Small intestine (tissue), 16 donors: ENCODE measurements at places on chromosomes 11 and 22.

DNA sequence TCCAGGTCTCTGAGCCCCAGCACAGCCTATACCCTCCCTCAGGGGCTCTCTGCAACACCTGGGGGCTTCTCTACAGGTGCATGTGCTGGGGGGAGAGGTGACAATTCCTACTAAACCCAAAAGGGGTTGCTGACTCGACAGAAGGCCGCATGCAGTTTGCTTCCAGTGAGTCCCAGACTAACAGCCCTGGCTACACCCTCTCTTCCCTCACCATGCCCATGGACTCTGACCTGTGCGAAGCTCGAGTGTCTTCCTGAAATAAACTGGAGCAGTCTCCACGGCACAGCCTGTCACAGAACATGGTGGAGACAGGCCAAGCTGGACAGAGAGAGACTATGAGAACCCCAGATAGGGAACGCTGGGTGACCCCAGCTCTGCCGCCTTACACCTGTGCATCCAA lies 16.6 kb downstream of the PLEKHA7 start:
- DNase-seq: peak; percentile 97
- H3K4me1 ChIP-seq: peaks cover 24% of the 10 kb centered on the region
- no peak overlapping the region for H3K4me3 ChIP-seq
- peaks cover 3% of the 10 kb centered on the region for H3K36me3 ChIP-seq
- peak overlapping the region; percentile 90 for H3K27ac ChIP-seq

DNA sequence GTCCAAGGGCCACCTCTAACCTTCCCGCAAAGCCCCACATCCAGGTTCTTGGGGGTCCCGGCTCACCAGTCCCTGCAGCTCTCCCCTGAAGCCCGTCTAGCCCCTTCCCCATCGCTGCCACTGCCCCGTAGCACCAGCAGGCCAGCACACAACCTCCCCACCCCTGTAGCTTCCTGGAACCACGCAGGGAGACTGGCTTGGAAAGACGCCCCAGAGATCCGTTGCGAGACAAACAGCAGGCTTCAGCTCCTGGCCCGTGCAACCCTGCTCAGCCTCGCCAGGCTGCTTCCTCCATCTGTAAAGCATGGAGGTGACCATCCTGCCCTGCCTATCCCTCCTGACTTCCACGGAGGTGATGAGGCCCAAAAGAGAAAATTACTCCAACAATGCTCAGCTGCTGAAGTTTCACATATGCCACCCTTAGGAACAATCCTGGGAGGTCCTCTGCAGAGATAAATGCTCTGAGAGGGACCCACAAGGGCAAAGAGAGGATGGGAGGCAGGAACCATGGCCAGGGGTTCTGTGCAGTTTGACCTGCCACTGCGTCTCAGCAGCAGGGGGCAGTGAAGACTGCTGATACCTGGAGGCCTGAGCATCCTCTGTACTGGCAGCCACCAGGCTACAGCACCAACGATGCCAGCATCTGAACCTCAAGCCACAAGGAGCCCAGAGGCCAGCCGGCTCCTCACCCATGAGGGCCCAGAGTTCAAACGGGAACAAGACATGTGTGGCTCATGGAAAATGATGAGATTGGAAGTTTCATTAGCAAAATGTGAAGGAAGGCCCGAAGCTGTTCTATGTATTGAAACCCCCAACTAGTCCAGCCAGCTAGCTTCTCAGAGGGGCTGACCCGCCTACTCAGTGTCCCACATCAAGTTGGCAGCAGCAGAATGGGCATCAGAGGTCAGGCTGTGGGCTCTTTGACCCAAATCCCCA lies 16.1 kb downstream of the DGCR2 start:
- peaks cover 11% of the 10 kb centered on the region for H3K4me1 ChIP-seq
- H3K27ac ChIP-seq: no peak overlapping the region
- H3K4me3 ChIP-seq: no peak overlapping the region
- DNase-seq: no peak

- no peaks in the 10 kb centered on the region for H3K27me3 ChIP-seq
- no peak for DNase-seq
- no peak overlapping the region for H3K4me3 ChIP-seq
- no peaks in the 10 kb centered on the region for H3K4me1 ChIP-seq
- H3K27ac ChIP-seq: no peak overlapping the region
Observed at GRCh38 chr11:87712802-87713202, 462.4 kb downstream of the RAB38 start.

- DNase-seq: no peak
- no peaks in the 10 kb centered on the region for H3K27me3 ChIP-seq
- H3K4me1 ChIP-seq: peaks cover 1% of the 10 kb centered on the region
- no peaks in the 10 kb centered on the region for H3K36me3 ChIP-seq
- H3K4me3 ChIP-seq: no peak overlapping the region
- H3K27ac ChIP-seq: no peak overlapping the region
Observed at GRCh38 chr11:36455658-36456111, 54.4 kb downstream of the TRAF6 start.

- peak; percentile 33 for DNase-seq
- H3K4me3 ChIP-seq: no peak overlapping the region
- H3K4me1 ChIP-seq: no peaks in the 10 kb centered on the region
- H3K36me3 ChIP-seq: peaks cover 92% of the 10 kb centered on the region
- no peaks in the 10 kb centered on the region for H3K27me3 ChIP-seq
Observed at GRCh38 chr22:20569059-20570058, 61.9 kb downstream of the MED15 start.

DNA sequence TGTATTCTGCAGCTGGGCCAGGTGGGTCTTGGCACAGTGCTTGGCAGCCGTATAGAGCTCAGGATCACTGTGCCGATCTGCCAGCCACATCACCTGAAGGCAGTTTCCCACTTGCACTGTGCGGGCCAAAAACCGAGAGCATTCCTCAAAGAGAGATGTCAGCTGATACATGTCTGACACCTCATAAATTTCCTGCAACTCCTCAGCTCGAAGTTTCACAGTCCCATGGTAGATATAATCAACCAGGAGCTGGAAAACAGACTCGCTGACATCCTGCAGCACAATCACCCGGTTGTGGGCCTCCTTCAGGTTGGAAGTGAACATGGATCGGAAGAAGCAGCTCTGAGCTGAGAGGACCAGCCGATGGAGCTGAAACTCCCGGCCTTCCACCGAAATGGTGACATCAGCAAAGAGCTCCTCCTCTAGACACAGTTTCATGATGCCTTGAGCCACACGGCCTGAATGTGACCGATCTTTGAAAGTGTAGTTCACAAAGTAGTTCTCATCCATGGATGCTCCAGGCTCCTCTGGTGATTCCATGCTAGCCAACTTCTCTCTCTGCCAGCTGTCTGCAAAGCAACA lies 1.2 kb downstream of the KBTBD4 start:
- no peaks in the 10 kb centered on the region for H3K4me1 ChIP-seq
- H3K27me3 ChIP-seq: no peaks in the 10 kb centered on the region
- no peak overlapping the region for H3K4me3 ChIP-seq
- no peak overlapping the region for H3K27ac ChIP-seq
- H3K36me3 ChIP-seq: peaks cover 18% of the 10 kb centered on the region

GRCh38 chr11:5749836-5750235 lies 4.2 kb upstream of the OR52N4 start:
- no peaks in the 10 kb centered on the region for H3K27me3 ChIP-seq
- DNase-seq: no peak
- H3K36me3 ChIP-seq: no peaks in the 10 kb centered on the region
- no peaks in the 10 kb centered on the region for H3K4me1 ChIP-seq
- H3K4me3 ChIP-seq: no peak overlapping the region
- H3K27ac ChIP-seq: no peak overlapping the region

DNA sequence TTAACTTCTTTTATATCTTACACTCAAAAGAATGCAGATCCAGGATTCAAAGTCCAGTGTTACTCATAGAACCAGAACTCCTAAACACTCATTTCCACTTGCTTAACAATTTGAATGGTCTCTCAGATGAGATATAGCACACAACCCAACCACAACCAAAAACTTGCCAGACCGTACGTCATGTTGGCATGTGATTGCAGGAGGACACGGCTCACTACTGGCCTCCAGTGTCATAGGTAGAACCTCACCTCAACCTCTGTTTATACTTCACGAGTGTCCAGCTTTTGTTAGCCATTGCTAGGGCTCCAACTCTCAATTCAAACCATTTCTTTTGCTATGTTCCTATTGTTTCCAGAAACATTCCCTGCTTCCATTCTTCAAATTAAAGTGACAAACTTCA lies 58.5 kb upstream of the PDGFD start:
- no peak overlapping the region for H3K4me3 ChIP-seq
- DNase-seq: no peak

GRCh38 chr22:46791201-46791731 lies 28.8 kb downstream of the TBC1D22A start:
- H3K4me1 ChIP-seq: no peaks in the 10 kb centered on the region
- no peak overlapping the region for H3K4me3 ChIP-seq
- peak overlapping the region; percentile 79 for H3K27ac ChIP-seq
- DNase-seq: no peak
- H3K36me3 ChIP-seq: peaks cover 9% of the 10 kb centered on the region

- H3K36me3 ChIP-seq: no peaks in the 10 kb centered on the region
- H3K4me1 ChIP-seq: no peaks in the 10 kb centered on the region
- DNase-seq: no peak
- H3K4me3 ChIP-seq: no peak overlapping the region
Observed at GRCh38 chr11:30853439-30853838, 267.3 kb upstream of the MPPED2 start.

GRCh38 chr22:19396561-19396933 lies 35.0 kb downstream of the HIRA start:
- no peak overlapping the region for H3K4me3 ChIP-seq
- H3K36me3 ChIP-seq: peaks cover 73% of the 10 kb centered on the region
- no peak overlapping the region for H3K27ac ChIP-seq
- no peaks in the 10 kb centered on the region for H3K27me3 ChIP-seq
- DNase-seq: no peak

DNA sequence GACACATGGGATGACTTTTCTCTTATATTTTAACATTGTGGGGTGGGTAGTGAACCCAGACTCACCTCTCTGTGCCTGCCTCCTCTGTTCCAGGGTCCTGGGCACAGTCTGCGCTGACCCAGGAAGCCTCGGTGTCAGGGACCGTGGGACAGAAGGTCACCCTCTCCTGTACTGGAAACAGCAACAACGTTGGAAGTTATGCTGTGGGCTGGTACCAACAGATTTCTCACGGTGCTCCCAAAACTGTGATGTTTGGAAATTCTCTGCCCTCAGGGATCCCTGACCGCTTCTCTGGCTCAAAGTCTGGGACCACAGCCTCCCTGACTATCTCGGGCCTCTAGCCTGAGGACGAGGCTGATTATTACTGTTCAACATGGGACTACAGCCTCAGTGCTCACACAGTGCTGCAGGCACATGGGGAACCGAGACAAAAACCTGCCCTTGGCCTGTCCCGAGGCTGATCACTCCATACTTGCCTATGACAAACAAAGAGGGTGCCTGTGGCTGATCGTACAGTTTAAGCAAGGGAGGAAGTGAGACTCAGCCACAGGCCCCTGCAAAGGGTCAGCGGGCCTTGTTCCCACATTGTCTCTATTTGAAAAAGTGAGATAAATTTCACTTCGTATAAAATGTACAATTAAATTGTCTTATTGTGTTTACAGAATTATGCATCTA lies 43.7 kb upstream of the TOP3B start:
- DNase-seq: no peak
- no peak overlapping the region for H3K27ac ChIP-seq
- H3K4me1 ChIP-seq: no peaks in the 10 kb centered on the region
- H3K4me3 ChIP-seq: no peak overlapping the region
- H3K27me3 ChIP-seq: peaks cover 3% of the 10 kb centered on the region

DNA sequence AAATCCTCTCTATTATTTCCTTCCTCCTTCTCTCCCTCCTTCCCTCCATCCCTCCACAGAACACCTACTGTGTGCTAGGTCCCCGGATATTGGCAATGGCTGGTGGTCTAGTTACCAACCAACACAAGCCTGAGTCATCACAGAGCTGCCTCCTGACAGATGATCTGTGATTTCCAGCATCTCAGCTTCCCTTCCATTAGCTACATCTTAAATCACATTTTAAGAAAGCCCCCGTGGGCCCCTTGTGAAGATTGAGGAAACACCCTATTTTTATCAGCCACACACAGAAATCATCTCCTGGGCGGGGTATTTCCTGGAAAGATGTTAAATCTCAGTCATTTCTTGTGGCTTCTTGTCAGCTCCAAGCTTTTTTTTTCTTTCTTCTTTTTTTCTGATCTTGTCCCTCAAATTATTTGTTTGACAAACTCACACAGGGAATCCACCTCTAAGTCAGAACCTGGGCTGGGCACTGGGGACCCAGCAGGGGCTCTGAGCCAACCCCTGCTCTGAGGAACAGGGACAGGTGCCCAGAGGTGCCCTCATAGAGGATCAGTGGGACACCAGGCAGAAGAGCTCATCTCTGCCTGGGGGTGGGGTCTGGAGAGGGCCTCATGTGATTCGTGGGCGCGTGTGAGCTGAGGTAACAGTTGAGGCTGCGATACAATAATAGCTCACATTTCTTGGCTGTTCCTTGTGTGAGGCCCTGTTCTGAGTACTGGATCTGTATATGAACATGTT lies 42.4 kb downstream of the CACNA1I start:
- H3K27ac ChIP-seq: no peak overlapping the region
- H3K4me1 ChIP-seq: no peaks in the 10 kb centered on the region
- no peaks in the 10 kb centered on the region for H3K36me3 ChIP-seq
- no peak overlapping the region for H3K4me3 ChIP-seq

DNA sequence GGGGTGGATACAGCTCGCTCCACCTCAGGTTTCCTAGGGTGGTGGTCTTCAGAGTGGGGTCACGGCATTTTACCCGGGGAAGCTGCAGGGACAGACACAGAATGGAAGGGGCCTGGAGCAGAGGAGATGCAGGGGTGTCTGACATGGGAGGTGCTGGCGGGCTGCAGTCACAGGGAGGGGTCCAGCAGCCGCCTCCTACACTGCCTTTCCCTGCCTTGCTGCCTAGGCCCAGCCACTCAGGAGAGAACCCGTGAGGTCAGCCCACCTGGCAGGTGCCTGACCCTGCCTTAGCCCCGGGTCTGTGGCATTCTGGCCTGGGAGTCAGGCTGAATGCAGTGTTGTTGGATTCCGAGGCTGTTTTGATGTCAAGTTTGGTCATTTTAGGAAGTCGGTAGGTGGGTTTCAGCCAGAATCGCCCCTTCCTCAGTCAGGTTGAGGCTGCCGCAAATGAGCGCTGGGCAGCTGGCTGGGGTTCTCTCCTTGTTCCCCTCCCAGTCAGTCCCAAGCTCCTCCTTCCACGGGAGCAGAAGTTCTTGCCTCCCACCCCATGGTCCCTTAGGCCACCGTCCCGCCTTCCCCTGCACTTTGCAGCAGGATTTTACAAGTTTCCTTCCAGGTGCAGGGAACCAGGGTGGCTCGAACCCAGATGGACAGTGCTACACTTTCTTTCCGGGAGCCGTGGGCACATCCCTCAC lies 294.5 kb downstream of the TBC1D22A start:
- H3K4me1 ChIP-seq: no peaks in the 10 kb centered on the region
- no peak overlapping the region for H3K4me3 ChIP-seq
- no peak overlapping the region for H3K27ac ChIP-seq
- H3K36me3 ChIP-seq: peaks cover 20% of the 10 kb centered on the region
- DNase-seq: no peak

- H3K36me3 ChIP-seq: no peaks in the 10 kb centered on the region
- DNase-seq: no peak
- no peaks in the 10 kb centered on the region for H3K27me3 ChIP-seq
Observed at GRCh38 chr22:37298748-37299495, 16.6 kb downstream of the CYTH4 start.

DNA sequence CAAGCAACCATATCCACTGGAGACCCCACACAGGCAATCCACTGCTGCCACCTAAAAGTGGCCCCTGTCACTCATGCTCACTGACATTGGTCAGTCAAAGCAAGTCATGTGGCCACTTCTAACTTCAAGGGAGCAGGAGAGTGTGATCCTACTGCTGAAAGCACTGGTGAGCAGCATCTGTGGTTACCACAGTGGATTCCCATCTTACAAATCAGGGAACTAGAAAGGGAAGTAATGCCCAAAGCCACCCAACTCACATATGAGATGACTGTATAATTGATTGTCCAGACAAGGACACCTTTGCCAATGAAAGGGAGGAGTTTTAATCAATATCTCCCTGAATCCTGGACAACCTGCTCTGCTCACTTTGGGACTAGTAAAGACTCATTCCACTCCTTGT lies 17.7 kb downstream of the RCN1 start:
- H3K4me3 ChIP-seq: no peak overlapping the region
- no peaks in the 10 kb centered on the region for H3K4me1 ChIP-seq
- DNase-seq: no peak
- no peak overlapping the region for H3K27ac ChIP-seq
